ENCODE measurements at places on chromosomes 2 and 18.

DNA sequence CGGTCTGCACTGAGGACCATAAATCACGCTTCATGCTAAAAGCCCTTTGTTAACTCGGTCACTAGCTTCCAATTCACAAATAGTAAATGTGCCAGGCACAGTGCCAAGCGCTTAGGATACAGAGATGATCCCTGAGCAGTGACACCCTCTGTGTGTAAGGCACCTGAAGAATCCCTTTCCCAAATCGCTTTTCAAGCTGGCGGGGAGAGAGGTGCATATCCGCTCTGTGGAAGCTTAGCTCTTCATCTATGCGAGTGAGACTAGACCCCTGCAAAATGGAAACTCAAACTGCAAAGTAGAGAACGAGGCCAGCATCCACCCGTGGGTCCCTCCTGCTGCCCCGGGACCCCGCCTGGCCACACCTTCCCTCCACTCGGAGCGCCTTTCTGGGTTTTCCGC lies 2.4 kb downstream of the PIEZO2 start:
- DNase-seq: no peak

GRCh38 chr18:8088626-8089025 lies 520.6 kb upstream of the RAB12 start:
- no peak for DNase-seq

DNA sequence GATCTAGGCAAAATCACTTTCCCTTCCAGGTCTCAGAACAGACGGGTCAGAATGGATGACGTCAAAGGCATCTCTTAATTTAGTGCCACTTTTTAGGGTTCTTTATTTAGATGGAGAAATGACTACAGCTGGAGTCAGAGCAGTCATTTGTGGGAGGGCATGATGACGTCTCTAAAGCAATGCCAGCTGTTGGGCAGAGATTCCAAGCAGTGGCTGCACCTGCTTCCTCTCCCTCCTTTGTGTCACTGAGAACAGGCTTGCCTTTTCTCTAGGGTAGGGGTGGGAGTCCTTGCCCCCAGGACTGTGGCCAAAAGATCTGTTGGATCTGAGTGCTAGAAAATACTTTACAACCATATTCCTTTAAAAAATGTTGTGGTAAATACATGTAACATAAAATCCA lies 28.7 kb upstream of the SKOR2 start:
- DNase-seq: no peak

- no peak for DNase-seq
Measured at GRCh38 chr2:141109633-141110032, 1021.2 kb downstream of the LRP1B start.

DNA sequence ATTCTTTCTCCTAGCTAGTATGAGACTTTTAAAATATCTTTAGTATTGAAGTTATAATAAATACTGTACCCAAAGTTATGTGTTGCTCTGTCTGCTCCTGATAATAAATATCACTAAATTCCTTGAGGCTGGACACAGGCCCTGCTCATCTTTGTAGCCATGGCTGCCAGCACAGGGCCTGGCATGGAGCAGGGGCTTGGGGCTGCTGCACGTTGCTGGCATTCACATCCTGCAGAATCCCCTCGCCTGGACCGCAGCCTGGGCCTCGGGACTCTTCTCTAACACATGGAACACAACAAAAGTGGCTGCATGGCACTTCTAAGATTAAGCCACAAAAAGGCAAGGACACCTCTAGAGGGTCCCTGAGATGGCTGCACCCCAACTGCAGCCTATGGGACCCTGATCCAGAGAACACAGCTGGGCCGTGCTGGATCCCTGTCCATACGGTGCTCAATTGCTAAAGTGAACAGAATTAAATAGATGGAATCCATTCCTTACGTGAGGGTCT lies 477.5 kb upstream of the MYT1L start:
- no peak for DNase-seq

- no peak for DNase-seq
Measured at GRCh38 chr2:231334981-231335380, 60.5 kb upstream of the B3GNT7 start.

DNA sequence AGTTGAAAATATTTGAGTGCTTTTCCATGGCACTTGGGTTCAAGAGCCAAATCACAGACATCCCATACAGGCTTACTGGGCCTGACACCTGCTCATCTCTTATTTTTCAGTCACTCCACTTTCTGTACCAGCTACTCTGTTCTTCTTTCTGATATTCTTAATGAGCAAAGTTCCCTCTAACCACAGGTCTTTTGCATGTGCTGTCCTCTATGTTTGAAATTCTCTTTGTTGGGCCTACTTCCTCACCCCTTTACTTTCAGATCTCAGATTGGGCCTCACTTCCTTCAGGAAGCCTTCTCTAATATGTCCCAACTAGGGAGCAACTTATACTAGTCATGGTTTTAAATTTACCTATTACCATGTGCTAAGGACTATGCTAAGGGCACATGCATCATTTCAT lies 81.8 kb upstream of the RBMS1 start:
- no peak for DNase-seq

DNA sequence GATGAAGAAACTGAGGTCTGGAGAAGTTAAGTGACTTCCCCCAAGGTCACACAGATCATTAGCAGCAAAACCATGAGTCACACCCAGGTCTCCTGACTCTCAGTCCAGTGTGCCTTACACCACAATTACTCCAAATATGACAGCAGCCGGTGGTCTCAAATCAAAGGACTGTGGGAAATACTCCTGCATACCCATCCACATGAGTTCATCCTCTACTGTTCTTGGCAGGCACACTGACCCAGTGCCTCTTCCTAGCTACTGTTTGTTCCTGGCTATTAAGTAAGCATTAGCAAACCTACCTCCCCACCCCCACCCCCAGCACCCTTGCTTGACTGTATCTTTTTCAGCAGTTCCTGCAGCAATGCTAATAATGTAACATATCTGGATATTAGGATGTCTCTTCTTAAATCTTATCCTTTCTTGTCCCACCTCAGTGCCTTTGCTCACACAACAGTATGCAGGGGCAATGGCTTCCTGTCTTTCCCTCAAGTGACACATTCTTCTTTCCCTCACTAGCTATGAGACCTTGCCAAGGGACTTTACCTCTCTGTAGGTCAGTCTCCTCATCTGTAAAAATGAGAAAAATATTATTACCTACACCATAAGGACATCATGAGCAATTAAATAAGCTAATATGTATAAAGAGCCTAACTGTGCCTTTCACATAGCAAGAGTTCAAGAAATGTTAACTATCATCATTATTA lies 46.2 kb downstream of the FAM98A start:
- DNase-seq: no peak

DNA sequence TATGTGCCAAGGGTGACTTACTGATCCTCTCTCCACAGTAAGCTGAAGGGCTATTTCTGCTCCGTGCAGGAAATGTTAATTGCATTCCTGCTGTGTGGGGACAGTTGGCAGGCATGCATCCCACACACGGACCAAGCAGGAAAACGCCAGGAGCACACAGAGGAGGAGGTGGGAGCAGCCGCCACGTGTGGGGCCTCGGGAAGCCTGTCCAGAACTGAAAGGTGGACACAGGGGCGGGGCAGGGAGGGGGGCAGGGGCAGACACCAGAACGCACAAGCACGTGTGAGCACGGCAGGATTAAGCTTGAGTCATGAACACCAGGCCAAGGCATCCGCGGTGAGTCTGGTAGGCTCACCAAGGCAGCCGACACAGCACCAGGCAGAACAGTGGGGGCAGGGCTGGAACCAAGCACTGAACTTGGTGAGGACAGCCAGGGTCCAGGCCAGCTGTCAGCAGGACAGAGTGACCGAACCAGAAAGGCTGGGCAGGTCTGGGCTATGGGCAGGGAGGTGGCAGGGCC lies 177.1 kb downstream of the EIPR1 start:
- DNase-seq: no peak

DNA sequence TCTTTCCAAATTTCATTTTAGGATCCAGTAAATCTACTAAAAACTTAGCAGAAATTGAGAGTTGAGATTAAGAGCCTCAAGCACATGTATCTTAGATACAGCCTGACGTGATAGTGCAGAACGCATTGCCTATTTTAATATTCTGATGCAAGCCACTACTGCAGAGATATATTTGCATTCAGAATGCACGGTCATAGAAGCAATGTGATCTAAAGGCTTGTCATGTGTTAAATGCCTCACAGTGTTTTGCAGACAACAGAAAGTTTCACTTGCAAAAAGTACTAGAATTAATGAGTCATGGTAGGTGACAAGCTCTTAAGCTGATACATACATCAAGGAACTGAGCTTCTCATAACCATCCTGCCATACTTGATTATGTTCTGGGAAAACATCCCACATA lies 886.7 kb upstream of the CHAC2 start:
- no peak for DNase-seq

- DNase-seq: no peak
Measured at GRCh38 chr18:67600181-67601180, 84.0 kb upstream of the DSEL start.

GRCh38 chr2:62972601-62973000 lies 78.0 kb upstream of the OTX1 start:
- no peak for DNase-seq

- no peak for DNase-seq
Measured at GRCh38 chr2:76733736-76734135, 788.4 kb downstream of the LRRTM4 start.

DNA sequence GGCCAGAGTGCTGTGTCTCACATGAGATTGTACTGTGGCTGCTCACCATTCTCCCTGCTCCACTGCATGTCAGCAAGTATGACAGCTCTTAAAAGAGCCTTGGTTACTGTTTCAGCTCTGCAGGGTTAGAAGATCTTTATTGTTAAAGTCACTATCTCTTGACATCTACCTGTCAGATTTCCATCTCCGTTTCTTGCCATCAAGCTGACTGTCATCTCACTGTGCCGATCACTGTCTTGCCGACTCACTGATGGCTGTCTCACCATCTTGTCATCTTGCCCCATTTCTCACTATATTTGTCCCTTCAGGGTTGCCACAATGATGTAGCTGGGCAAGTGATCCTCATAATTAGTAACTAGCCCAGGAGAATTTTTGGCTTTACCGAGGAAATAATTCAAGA lies 800.9 kb upstream of the CDH7 start:
- DNase-seq: no peak

- peak; percentile 19 for DNase-seq
Measured at GRCh38 chr2:100178085-100178788, 35.8 kb upstream of the AFF3 start.

DNA sequence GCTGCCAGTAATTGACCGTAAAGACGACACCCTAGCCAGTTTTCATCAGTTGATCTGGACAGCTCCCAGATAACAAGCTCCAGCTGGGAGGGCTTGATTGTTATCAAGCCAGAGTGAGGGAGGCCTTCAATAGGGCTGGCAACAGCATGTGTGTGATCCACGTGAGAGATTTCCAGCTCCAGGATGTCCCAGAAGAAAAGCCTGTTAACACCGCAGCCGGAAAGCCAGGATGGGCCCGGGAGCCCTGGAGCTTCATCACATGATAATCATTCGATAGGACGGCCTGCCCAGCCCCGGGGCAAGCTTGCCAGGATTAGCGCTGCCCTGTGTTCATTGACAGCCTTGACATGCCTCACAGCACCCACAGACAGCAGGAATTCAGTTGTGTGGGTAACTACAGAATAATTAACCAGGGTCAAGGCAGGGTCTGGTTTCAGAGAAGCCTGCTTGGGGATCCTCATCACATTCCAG lies 182.5 kb downstream of the C1D start:
- DNase-seq: no peak

- no peak for DNase-seq
Measured at GRCh38 chr2:198371921-198372543, 567.6 kb downstream of the PLCL1 start.

- DNase-seq: no peak
Measured at GRCh38 chr2:173048522-173048896, 27.1 kb upstream of the MAP3K20 start.

- DNase-seq: no peak
Measured at GRCh38 chr2:99389371-99389770, 52.2 kb downstream of the EIF5B start.

- no peak for DNase-seq
Measured at GRCh38 chr18:9647496-9648323, 33.4 kb upstream of the PPP4R1 start.

- no peak for DNase-seq
Measured at GRCh38 chr18:25164848-25165811, 186.8 kb downstream of the ZNF521 start.

DNA sequence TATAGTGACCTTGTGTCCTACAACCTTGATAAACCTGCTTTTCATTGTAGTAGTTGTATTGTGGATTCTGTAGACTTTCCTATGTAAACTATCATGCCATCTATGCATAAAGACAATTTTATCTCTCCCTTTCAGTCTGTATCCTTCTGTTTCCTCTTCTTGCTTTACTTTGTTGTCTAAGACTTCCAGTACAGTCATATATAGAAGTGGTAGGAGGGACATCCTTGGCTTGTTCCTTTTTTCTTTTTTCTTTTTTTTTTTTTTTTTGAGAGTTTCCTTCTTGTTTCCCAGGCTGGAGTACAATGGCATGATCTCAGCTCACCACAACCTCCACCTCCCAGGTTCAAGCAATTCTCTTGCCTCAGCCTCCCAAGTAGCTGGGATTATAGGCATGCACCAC lies 39.7 kb downstream of the UBE2F start:
- DNase-seq: no peak

- DNase-seq: no peak
Measured at GRCh38 chr2:47269316-47270232, 114.5 kb upstream of the STPG4 start.

GRCh38 chr2:127275789-127276188 lies 18.2 kb downstream of the ERCC3 start:
- DNase-seq: no peak

Measured in stimulated activated CD4-positive, alpha-beta T cell treated with anti-CD3 and anti-CD28 coated beads, Interleukin-4, amount 100 ng/mL, for 24 hours (primary cell).